ENCODE measurements at places on chromosomes 5 and 9. TPM values are rescaled to one million over a fixed set of nuclear protein-coding genes. Genes with fewer than 3 reads are reported as not detected.

C9orf153 gene
- total RNA-seq = not detected

F2RL1 gene
- 9.4 TPM for total RNA-seq

CSF1R gene
- 0.36 TPM for total RNA-seq

FOXI1 gene
- total RNA-seq = not detected

ADAM19 gene
- total RNA-seq = 38.3 TPM

PSMB7 gene
- 369 TPM for total RNA-seq

CCNJL gene
- total RNA-seq = 2.0 TPM

TOR1A gene
- total RNA-seq = 34.4 TPM

ACSL6 gene
- total RNA-seq = not detected

MAMDC2 gene
- 5.6 TPM for total RNA-seq

FAM78A gene
- under 0.01 TPM for total RNA-seq

SH3GL2 gene
- under 0.01 TPM for total RNA-seq

MCC gene
- 20.6 TPM for total RNA-seq

PCDHGB5 gene
- 17.5 TPM for total RNA-seq

PHF24 gene
- total RNA-seq = not detected

WDR38 gene
- not detected for total RNA-seq

MTRR gene
- 30.6 TPM for total RNA-seq

CATSPER3 gene
- total RNA-seq = under 0.01 TPM

CDC20B gene
- not detected for total RNA-seq

OR1K1 gene
- total RNA-seq = not detected

F2R gene
- 85.7 TPM for total RNA-seq

PFN3 gene
- not detected for total RNA-seq
